Thymus (tissue), 14 donors: ENCODE measurements at places on chromosomes 2 and 18. TPM values are rescaled to one million over a fixed set of nuclear protein-coding genes. Genes with fewer than 3 reads are reported as not detected.

Gene SLC19A3
- 0.57 TPM for total RNA-seq

Gene DNER
- total RNA-seq = 0.09 TPM

Gene NT5DC4
- total RNA-seq = 0.85 TPM

Gene MRPL53
- total RNA-seq = 101 TPM

Gene MATN3
- 0.05 TPM for total RNA-seq

Gene HOXD13
- total RNA-seq = not detected

Gene EMILIN2
- total RNA-seq = 19.3 TPM

Gene UNC80
- 0.38 TPM for total RNA-seq

Gene ALLC
- 0.05 TPM for total RNA-seq
